ENCODE measurements at places on chromosomes 1 and 21. TPM values are rescaled to one million over a fixed set of nuclear protein-coding genes. Genes with fewer than 3 reads are reported as not detected.

EXTL1 gene
- 0.07 TPM for total RNA-seq

KRTAP13-4 gene
- total RNA-seq: not detected

DNA sequence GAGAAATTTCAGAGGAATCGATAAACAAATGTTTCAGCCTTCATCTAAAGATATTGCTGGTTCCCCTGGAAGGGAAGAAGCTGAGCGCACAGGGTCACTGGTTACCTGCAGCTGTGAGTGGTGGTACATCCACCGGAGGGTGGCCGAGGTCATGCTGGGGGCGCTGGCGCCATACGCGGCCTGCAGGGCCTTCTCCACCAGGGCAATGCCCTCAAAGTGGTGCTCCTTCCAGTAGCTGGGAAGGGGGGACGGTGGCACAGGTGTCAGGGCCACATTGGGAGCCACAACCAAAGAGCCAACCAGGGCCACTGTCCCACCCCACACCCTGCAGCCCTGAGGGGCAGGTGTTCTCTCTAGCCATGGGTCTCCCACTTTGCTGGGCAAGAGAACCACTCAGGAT is 4.7 kb downstream of the AKR7A3 start:
- DNase-seq: no peak

DNA sequence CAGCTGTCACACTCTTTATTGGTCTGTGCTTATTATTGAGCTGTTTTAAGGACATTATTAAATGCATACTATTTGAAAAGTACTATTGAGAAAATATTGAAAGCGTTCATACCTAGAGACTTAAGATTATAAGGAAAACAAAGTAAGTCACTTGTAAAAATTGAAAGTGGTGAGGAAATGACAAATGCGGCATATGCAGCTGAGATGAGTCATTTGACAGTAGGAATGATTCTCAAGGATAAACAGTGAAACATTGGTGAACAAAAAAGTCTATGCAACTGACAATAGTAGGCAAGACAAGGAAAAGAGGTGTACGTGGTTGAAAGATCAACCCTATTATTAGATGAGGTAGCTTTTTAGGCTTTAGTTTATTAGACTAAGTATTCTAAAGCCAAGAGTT is 82.6 kb upstream of the MAP10 start:
- no peak for DNase-seq

TSPAN1 gene
- total RNA-seq: 71.6 TPM

- peak; percentile 83 for DNase-seq
Observed at GRCh38 chr1:210597555-210598134, 268.9 kb downstream of the HHAT start.

- DNase-seq: no peak
Observed at GRCh38 chr1:44655609-44656008, 18.7 kb downstream of the TMEM53 start.

- peak; percentile 90 for DNase-seq
Observed at GRCh38 chr1:6601049-6601922, 1.4 kb downstream of the KLHL21 start.

DNA sequence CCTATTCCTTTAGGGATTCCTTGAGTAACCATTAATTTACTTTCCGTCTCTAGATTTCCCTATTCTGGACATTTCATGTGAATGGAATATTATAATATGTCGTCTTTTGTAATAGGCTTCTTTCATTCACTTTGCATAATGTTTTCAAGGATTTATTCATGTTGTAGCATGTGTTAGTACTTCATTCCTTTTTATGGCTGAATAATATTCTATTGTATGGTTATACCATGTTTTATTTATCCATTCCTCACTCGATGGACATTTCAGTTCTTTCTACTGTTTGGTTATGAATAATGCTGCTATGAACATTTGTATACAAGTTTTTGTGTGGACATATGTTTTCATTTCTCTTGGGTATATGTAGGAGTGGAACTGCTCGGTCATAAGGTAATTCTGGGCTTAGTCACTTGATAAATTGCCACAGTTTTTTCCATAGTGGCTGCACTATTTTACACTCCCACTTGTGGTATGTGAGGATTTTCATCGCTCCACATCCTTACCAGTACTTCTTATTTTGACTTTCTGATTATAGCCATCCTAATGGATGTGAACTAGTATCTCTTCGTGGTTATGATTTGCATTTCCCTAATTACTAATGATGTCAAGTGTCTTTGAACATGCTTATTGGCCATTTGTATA is 17.7 kb downstream of the PPP2R5A start:
- DNase-seq: no peak

- no peak for DNase-seq
Observed at GRCh38 chr1:150748878-150749719, 16.5 kb downstream of the CTSS start.
